ENCODE measurements at places on chromosomes 12 and 14. TPM values are rescaled to one million over a fixed set of nuclear protein-coding genes. Genes with fewer than 3 reads are reported as not detected.
A peak's percentile ranks its signal among the peaks of the same experiment; 100 is the strongest.

FMNL3 gene
- 30.1 TPM for polyA plus RNA-seq

ZNF839 gene
- 10.1 TPM for polyA plus RNA-seq

CFAP54 gene
- 0.44 TPM for polyA plus RNA-seq

C12orf50 gene
- 0.22 TPM for polyA plus RNA-seq

OGFOD2 gene
- 11.0 TPM for polyA plus RNA-seq

FAM90A1 gene
- polyA plus RNA-seq = 1.2 TPM

ANHX gene
- polyA plus RNA-seq = not detected

CPNE6 gene
- not detected for polyA plus RNA-seq

DNA sequence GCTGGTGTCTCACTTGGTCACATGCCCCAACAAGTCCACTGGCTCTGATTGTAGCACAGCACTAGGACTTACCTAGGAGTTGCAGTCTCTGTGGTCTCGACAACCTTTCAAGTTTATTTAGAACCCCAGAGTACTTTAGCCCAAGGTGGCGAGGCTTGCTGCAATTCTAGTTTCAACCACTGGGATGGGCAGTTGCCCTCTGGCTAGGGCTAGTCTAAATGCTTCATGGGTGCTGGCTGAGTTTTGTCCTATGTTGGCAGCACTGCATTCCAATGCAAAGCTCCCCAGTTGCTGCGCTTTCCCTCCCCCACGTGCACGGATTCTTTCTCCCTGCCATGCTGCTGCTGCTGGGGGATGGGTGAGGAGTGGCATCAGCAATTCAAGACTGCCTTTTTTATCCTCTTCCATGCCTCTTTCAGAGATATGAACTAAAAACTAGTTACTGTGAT is 207.9 kb downstream of the SYNE2 start:
- H3K27ac ChIP-seq = no peak overlapping the region
- H3K36me3 ChIP-seq = peaks cover 12% of the 10 kb centered on the region
- DNase-seq = no peak
- no peaks in the 10 kb centered on the region for H3K27me3 ChIP-seq
- H3K4me3 ChIP-seq = no peak overlapping the region

- H3K4me3 ChIP-seq = no peak overlapping the region
- no peaks in the 10 kb centered on the region for H3K27me3 ChIP-seq
- no peaks in the 10 kb centered on the region for H3K36me3 ChIP-seq
- peak overlapping the region; percentile 33 for H3K27ac ChIP-seq
- peak; percentile 75 for DNase-seq
- no peaks in the 10 kb centered on the region for H3K4me1 ChIP-seq
Measured at GRCh38 chr12:63294327-63294632, 143.3 kb upstream of the AVPR1A start.

GRCh38 chr12:43805149-43805859 is 813 bp downstream of the TWF1 start:
- peak; percentile 33 for DNase-seq
- peak overlapping the region; percentile 95 for H3K27ac ChIP-seq
- H3K4me1 ChIP-seq = peaks cover 3% of the 10 kb centered on the region
- H3K4me3 ChIP-seq = peak overlapping the region; percentile 86

DNA sequence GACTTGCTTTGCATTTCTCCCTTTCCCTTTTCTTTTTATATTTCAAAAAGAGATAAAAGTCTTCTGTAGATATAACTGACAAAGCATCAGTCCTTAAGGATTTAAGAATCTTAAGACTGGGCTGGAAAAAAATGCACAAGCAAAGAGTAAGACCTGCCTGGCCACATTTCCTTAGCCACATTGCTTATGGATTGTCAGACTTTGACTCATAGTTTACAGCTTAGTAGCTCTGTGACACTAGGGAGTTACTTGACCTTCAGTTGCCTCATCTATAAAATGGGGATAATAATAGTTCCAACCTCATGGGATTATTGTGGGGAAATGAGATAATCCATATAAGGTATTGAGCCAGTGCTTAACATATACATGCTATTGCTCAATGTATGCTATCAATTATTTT is 66.4 kb upstream of the STK38L start:
- H3K27ac ChIP-seq = no peak overlapping the region
- H3K36me3 ChIP-seq = no peaks in the 10 kb centered on the region
- DNase-seq = no peak
- no peaks in the 10 kb centered on the region for H3K4me1 ChIP-seq

GRCh38 chr14:61569812-61570548 is 125.3 kb upstream of the HIF1A start:
- peaks cover 10% of the 10 kb centered on the region for H3K27me3 ChIP-seq
- H3K4me3 ChIP-seq = no peak overlapping the region
- no peak overlapping the region for H3K27ac ChIP-seq
- peaks cover 46% of the 10 kb centered on the region for H3K4me1 ChIP-seq
- peak; percentile 47 for DNase-seq
- H3K36me3 ChIP-seq = no peaks in the 10 kb centered on the region

- no peak overlapping the region for H3K27ac ChIP-seq
- H3K4me3 ChIP-seq = no peak overlapping the region
- no peaks in the 10 kb centered on the region for H3K27me3 ChIP-seq
- no peak for DNase-seq
Measured at GRCh38 chr14:31232081-31232480, 24.5 kb upstream of the HECTD1 start.

- no peak overlapping the region for H3K27ac ChIP-seq
- peaks cover 10% of the 10 kb centered on the region for H3K36me3 ChIP-seq
- peaks cover 5% of the 10 kb centered on the region for H3K4me1 ChIP-seq
- no peaks in the 10 kb centered on the region for H3K27me3 ChIP-seq
Measured at GRCh38 chr12:96029826-96030225, 5.6 kb downstream of the LTA4H start.

DNA sequence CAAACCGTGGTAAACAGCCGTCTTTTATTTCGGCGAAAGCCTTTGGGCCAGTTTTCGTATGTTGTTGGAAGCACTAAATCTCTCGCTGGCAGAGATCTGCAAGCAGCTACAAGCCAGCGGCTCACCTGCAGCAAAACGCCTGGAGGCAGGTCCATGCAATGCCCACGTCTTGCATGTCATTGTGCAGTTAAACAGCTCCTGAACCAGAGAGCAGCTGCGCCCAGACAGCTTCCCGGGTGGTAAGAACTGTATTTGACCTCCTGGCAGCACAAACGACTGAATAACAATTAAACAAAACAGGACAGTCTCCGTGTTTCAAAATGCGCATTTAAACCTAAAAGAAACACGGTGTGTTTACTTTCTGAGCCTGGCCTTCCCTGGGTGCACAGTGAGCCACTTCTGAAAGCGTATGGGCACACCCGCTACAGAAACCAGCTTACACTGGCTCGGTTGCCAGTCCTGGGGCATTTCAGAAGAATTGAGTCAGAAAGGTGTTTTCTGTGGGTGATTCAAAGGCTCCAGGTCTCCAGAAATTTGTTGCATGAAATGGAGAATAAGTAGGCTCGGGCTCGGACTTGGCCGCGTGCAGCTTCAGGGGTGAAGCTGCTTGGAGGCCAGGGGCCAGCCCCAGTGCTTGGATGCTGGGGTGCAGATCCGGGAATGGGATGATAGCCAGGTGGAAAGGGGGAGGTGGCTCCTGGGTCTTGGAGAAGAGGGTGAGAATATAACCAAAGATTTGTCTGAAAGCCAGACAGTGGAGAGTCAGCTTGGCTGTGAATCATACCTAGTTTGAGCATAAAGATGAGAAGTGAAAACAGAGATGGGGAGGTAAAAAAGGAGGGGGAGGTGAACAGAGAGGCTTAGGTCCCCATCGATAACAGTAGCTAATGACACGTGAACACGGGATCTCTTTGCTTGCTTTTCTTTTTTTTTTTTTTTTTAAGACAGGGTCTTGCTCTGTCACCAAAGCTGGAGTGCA is 24.9 kb upstream of the FZD10 start:
- H3K27me3 ChIP-seq = peaks cover 23% of the 10 kb centered on the region
- no peak overlapping the region for H3K27ac ChIP-seq
- H3K4me3 ChIP-seq = no peak overlapping the region
- no peaks in the 10 kb centered on the region for H3K36me3 ChIP-seq

GRCh38 chr12:124087266-124088051 is 114.4 kb downstream of the ZNF664 start:
- DNase-seq = peak; percentile 86
- peaks cover 5% of the 10 kb centered on the region for H3K27me3 ChIP-seq
- H3K4me3 ChIP-seq = no peak overlapping the region
- H3K4me1 ChIP-seq = peaks cover 15% of the 10 kb centered on the region
- H3K27ac ChIP-seq = peak overlapping the region; percentile 11
- H3K36me3 ChIP-seq = no peaks in the 10 kb centered on the region

DNA sequence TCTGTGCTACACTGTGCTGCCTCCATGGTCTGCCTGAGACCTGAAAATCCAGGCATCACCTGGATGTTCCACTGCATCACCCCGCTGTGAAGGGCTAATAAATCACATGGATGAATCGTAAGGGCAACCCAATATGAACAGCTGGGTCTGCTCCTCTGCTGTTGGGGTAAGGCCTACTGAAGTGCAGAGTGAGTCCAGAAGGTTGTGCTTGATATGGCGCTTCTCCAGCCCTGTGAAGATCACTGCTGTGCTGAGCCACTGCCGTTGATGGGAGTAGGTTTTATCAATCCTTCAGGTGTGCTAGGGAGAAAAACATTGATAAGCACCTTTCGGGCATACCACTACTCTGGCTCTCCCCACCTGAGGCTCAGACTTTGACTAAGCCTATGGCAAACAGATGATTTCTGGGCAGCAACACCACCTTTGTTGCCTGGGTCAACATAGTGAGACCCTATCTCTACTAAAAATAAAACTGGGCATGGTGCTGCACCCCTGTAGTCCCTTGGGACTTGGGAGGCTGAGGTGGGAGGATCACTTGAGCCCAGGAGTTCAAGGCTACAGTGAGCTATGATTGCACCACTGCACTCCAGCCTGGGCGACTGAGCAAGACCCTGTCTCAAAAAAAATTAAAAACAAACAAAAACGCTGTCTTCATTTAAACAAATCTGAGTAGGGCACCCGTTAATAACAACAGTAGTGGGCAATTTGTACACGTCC is 1.7 kb downstream of the ACVRL1 start:
- H3K4me3 ChIP-seq = no peak overlapping the region
- H3K27ac ChIP-seq = no peak overlapping the region
- H3K36me3 ChIP-seq = peaks cover 25% of the 10 kb centered on the region
- no peak for DNase-seq

GRCh38 chr12:9079883-9080675 is 35.6 kb downstream of the A2M start:
- peaks cover 2% of the 10 kb centered on the region for H3K36me3 ChIP-seq
- no peak overlapping the region for H3K27ac ChIP-seq

DNA sequence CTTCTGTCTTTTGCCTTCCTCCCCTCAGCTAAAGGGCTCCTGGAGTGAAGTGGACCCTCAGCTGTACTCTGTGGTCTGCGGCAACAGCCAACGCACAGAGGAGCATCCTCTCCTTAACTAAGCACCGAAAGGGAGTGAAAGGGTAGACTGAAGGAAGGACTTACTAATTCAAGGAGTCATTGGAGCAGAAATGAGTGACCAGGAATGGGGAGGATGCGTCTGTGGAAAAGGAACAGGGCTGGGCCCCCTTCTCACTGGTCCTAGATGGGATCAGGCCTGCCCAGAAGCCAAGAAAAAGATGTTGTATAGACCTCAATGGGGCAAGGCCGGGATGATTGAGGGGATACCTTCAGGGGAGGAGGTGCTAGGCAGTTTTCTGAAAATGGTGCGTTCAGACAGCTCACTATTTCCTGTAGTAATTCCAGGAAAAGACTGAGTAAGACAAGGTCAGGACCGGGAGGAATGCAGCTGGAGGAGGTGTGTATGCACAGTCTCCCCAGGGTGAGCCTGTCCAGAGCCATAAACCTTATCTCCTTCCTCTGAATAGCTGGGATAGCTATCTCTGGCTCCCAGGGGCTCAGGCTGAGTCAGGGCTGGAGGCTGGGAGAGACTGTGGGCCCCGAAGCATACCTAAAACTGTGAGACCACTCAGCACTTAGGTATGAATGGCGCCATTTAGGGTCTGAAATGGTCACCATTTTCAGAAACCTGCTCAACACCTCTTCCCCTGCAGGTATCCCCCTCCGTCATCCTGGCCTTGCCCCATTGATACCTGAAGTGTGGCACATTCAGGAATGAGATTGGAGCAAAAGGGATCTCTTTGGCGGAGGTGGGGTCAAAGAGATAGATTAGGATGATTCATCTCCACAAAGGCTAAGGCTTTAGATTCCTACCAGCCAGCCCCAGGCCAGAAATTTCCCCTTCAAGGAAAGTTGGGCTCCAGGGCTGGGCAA is 20.2 kb upstream of the KRT8 start:
- H3K27me3 ChIP-seq = peaks cover 3% of the 10 kb centered on the region
- H3K36me3 ChIP-seq = no peaks in the 10 kb centered on the region
- no peak overlapping the region for H3K4me3 ChIP-seq

DNA sequence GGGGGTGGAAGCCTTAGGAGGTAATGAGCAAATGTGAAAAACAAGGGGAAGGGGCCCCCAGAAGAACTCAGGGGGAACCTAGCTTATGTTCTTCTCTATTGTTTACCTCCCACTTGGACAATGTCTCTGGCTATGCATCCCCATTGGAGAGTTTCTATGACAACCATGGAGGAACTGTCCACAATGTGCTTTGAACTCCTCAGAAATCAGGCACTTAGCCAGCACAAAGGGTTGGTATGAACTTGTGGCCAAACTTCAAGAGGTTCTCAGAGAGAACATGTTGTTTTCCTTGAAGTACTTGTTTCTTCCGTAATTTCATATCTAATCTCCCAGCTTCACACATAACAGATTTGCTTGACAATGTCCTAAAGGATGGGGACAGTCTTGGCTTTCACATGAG is 202.8 kb upstream of the PELI2 start:
- peak; percentile 24 for DNase-seq
- H3K36me3 ChIP-seq = no peaks in the 10 kb centered on the region
- H3K4me1 ChIP-seq = no peaks in the 10 kb centered on the region
- no peaks in the 10 kb centered on the region for H3K27me3 ChIP-seq

DNA sequence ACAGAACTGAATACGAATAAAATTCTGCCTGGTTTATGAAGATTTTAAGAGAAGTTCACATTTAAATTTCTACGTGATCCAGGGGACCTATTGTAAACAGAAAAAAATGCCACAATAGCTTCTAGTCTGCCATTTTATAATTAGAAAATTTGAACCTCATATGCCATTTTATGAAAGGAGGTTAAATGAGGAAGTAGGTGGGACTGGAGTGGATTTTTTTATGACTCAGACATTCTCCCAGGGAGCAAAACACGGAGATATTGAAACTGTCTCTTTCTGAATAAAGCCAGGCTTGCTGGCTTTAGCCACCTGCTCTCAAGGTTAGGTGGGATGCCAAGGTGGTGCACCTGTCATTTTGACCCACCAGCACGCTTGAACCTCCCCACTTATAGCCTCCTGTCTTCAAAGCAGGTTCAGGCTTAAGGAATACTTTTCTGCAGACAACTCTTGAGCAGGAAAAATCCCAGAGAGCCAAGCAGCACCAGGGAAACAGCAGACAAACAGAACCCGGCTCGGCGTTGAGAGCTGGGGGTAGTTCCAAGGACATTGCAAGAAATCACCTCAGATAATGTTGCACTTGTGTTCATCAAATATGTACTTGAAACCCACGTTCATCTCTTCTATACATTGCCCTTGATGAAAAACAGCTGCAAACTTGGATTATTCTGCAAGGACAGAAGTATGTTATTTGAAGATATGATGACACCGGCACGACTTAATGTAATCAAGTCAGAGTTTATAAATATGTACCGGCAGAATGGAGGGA is 203.7 kb downstream of the PPM1H start:
- peak; percentile 50 for DNase-seq
- no peaks in the 10 kb centered on the region for H3K27me3 ChIP-seq
- H3K36me3 ChIP-seq = no peaks in the 10 kb centered on the region
- no peak overlapping the region for H3K4me3 ChIP-seq
- H3K27ac ChIP-seq = peak overlapping the region; percentile 25
- peaks cover 22% of the 10 kb centered on the region for H3K4me1 ChIP-seq

- no peaks in the 10 kb centered on the region for H3K36me3 ChIP-seq
- DNase-seq = no peak
- H3K4me3 ChIP-seq = no peak overlapping the region
- H3K27me3 ChIP-seq = no peaks in the 10 kb centered on the region
Measured at GRCh38 chr14:106378191-106378590, 851.8 kb downstream of the TMEM121 start.

Measured in muscle of leg (tissue), 16 donors.